ENCODE measurements at places on chromosomes 2 and 18. TPM values are rescaled to one million over a fixed set of nuclear protein-coding genes. Genes with fewer than 3 reads are reported as not detected.
A peak's percentile ranks its signal among the peaks of the same experiment; 100 is the strongest.

CLASP1 gene
- 56.7 TPM for polyA plus RNA-seq

SERPINB12 gene
- polyA plus RNA-seq = 0.53 TPM

COLEC12 gene
- polyA plus RNA-seq = 38.7 TPM

SERPINB13 gene
- not detected for polyA plus RNA-seq

- no peak for DNase-seq
Observed at GRCh38 chr18:11976315-11977152, 4.8 kb upstream of the IMPA2 start.

DNA sequence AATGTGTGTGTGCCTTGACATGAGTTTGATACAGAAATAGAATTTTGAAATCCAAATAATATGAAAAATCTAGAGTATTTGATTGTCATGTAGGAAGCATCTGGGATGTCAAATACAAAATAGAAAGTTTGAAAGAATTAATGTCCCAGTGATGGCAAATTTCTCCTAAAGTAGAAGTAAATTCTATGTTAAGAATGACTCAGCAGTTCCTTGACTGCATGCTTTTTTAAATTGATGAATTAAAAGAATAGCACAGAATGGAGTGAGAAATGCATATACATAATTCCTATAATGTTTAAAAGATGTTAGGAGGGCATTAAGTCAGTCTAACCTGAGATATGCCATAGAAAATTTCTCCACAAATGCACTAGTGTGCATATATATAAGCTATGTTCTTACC is 357.5 kb downstream of the TMEM182 start:
- DNase-seq = no peak

GRCh38 chr2:160747501-160748170 is 254.0 kb upstream of the RBMS1 start:
- DNase-seq = no peak

DNA sequence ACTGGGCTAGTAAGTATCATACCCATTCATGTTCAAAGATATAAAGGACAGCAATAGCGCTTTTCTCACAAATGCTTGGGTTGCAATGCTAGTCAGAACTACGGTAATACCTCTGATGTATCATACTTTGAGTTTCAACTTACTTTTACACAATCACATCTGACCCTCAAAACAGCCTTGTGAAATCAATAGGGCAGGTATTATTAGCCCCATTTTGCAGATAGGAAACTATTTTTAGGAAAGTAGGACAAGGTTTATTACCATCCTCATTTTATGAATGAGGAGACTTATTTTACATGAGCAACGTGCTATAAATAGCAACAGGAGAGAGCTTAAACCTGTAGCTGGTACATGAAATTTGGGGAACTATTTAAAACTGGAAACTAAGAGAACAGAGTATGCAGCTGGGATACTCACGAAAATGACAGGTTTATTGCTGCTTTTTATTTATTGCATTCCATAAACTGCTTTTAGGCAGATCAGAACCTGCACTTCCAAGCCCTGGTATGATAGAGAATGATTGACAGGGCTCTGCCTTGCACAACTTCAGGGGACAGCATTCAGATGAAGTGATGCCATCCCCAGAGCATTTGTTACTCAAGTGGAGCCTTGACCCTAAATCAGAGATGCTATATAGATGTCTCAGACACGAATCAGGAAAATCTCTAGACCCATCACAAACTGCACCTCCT is 42.4 kb upstream of the PPM1B start:
- no peak for DNase-seq

- no peak for DNase-seq
Observed at GRCh38 chr2:68829749-68830148, 41.4 kb downstream of the BMP10 start.

- DNase-seq = no peak
Observed at GRCh38 chr2:64338108-64338507, 115.9 kb upstream of the LGALSL start.

GRCh38 chr2:37582481-37583220 is 88.8 kb downstream of the CDC42EP3 start:
- DNase-seq = peak; percentile 16

DNA sequence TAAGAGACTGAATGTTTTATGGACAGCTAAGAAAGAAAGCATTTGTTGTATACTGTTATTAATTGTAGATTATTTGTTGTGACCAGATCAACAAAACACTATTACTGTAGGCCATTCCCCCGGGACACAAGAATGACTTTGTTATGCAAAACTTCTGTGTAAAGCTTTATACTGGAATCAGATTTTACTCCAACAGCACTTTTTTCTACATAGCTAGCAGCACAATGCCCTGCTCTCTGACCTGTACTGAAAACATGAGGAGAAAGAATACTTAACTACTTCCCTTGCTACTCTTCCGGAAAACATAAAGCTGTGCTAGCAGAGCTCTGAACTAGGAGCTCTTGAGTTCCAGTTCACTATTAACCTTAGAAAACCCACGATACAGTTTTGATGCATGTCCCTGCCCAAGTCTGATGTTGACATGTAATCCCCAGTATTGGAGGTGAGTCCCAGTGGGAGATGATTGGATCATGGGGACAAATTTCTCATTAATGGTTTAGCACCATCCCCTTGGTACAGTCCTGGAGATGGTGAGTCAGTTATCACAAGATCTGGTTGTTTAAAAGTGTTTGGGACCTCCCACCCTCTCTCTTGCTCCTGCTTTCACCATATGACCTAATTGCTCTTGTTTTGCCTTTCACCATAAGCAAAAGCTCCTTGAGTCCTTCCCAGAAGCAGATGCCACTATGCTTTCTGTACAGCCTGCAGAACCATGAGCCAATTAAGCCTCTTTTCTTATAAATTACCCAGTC is 601.1 kb upstream of the PIK3C3 start:
- no peak for DNase-seq

GRCh38 chr2:54423213-54423612 is 32.9 kb upstream of the SPTBN1 start:
- no peak for DNase-seq
